ENCODE measurements at places on chromosomes 13 and 19.
A peak's percentile ranks its signal among the peaks of the same experiment; 100 is the strongest.

GRCh38 chr19:49395581-49396407, 7.7 kb downstream of the KASH5 start:
- peak; percentile 11 for DNase-seq

GRCh38 chr13:30681843-30682242, 53.5 kb upstream of the ALOX5AP start:
- DNase-seq: no peak

DNA sequence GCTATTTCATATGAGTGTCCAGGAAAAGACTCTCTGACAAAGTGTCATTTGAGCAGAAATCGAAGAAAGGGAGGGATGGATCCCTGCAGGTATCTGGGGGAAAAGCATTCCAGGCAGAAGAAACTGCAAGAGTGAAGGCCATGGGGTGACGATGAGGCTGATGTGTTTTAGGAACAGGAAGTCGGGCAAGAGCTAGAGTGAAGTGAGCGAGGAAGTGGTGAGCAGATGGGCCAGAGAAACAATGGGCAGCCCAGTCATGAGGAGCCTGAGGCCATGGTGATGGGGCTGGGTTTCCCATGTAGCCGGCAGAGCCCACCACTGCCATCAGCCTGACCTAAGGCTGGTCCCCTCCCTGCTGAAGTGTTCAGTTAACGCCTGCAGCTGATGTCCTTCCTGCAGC, 150.2 kb downstream of the TNFSF13B start:
- no peak for DNase-seq

GRCh38 chr19:21694171-21694906, 73.0 kb downstream of the ZNF100 start:
- DNase-seq: no peak

DNA sequence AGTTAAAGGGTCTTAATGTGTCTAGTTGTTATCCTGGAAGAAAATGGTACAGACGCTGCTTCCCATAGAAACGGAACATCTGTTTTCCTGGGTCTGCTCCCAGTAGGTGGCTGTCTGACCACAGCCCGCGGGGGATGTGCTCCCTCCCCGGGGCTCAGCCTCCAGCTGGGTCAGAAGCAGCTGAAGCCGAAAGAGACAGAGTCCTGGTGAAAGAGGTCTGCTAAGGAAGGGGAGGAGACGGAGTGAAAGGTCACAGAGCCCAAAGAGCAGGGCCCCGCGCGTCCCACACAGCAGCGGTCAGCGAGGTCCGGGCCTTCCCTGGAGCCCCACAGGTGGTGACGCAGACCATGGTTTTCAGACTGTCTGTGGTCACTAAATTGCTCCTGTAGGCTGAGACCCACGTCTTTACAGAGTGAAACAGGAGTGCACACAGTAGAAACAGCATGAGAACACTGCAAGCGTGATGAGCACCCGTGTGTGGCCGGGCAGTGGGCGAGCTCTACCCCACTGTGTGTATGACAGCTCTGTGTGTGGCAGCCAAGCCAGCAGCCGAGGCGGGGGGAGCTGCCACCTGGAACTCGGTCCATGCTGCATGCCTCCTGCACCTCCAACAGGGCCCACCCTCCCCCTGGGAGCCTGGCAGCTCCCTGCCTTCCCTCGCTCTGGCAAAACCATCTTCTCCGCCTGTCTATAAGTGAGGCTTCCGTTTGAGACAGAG, 52.0 kb upstream of the C13orf46 start:
- no peak for DNase-seq

Data from MCF 10A (cell line).